Mucosa of descending colon (tissue), 3 donors: ENCODE measurements at places on chromosomes 16 and 17.
A peak's percentile ranks its signal among the peaks of the same experiment; 100 is the strongest.

GRCh38 chr16:11050944-11051343 lies 106.6 kb downstream of the CLEC16A start:
- no peak for DNase-seq

DNA sequence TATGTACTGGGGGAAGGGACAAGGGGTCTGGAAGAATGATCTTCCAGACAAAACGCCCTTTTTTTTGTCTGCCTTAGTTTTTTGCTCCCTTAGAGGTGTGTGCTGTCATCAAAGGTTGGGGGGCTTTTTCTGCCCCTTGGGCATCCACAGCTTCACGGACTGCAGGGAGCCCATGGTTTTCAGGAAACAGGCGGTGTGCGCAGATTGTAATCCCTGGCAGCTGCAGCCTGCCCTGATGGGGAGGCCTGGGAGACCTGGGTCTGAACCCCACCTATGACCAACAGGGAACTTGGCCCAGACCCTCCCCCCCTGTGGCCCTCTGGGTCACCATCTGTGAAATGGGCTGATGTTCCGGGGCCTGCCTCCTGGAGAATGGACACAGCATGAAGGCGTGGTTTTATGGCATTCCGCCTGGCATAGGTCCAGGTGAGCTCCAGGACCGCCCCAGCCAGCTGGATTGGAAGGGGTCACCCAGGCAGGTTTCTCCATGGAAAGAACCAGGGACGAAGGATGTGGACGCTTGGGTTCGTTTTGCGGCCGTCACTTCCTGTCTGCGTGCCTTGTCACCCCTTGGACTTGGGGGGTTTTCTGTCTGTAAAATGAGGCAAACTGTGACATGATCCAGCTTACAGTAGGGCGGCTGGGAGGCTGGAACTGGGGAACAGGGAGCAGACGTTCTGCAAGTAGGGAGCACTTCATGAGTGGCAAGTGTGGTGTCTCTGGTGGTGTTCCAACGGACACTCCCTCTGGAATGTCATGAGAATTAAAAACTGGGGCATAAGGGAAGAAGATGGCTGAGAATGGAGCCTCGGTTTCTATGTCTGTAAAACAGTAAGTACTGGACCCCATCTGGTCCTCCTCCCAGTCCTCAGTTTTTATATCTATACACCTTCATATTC lies 1.5 kb downstream of the CPNE2 start:
- DNase-seq = peak; percentile 79

DNA sequence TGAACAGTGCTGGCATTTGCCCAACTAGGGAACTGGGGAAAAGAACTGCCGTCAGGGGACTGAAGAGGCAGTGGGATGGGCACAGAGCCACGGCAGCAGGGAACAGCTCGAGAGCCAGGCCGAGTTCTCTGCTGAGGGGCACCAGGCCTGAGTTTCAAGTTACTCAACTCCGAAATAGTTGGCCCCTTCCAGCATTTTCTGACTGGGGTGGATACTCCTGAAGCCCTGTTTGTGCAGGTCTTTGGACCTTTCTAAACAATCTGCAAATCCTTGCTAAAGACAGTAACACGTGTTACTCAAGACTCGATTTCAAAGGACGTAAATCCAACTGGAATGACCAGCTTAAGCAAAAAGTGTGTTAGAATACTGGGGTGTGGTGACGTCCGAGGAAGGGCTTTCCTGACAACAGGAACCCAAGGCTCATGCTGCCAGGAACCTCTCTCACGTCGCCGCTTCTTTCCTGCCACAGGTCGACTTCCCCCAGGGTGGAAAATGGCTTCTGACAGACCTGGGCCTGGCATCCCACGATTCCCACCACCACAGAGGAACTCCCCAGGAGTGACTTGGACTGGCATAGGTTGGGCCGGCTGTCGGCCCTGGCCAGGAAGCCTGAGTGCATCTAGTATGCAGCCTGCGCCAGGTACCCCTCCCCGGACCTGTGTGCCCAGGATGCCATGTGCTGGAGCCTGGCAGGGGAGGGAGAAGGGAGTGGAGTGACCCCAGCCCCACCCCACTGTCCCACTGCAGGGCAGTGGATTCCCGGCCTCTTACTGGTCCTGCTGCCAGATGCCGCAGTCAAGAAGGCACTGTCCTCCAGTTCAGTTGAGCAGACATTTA lies 71.9 kb downstream of the N4BP1 start:
- no peak for DNase-seq

DNA sequence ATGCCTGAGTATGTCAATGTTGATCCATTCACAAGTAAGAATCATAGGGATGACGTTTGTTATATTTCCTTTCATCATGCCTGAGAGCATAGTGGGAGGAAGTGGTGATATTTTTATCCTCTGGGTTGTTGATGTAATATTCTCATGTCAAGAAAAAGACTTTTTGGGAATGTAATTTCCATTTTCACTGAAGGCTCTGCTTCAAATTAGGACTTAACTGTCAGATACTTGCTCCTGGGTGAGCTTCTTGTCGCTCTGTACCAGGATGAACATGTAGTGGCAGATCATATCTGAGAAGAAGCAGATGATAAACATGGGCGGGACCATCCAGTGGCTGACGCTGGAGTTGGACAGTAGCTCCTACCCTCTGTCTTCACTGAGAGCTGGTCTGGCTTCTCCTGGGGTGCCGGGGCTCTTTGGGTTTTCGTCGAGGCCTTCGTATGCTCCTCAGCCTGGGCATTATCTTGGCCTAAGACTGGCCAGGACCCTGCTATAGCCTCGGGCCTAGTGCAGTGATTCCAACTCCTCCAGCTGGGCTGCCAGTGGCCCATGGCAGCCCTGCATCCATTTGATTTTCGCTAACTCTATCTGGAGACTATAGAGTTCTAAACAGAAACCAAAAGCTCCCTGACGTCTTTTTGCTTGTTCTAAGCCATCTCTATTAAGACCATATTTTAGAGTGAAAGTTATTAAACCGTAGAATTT lies 19.7 kb downstream of the CYB5B start:
- no peak for DNase-seq
